ENCODE measurements at places on chromosomes 13 and 19.

GRCh38 chr13:24280720-24281119 is 28.7 kb upstream of the C1QTNF9 start:
- no peak overlapping the region for H3K27ac ChIP-seq
- H3K27me3 ChIP-seq = no peaks in the 10 kb centered on the region
- no peak overlapping the region for H3K4me3 ChIP-seq
- H3K4me1 ChIP-seq = no peaks in the 10 kb centered on the region
- H3K36me3 ChIP-seq = no peaks in the 10 kb centered on the region
- DNase-seq = no peak

GRCh38 chr19:54439174-54439851 is 9.7 kb upstream of the LENG8 start:
- no peaks in the 10 kb centered on the region for H3K4me1 ChIP-seq
- H3K27me3 ChIP-seq = no peaks in the 10 kb centered on the region
- H3K27ac ChIP-seq = no peak overlapping the region
- H3K36me3 ChIP-seq = peaks cover 4% of the 10 kb centered on the region

DNA sequence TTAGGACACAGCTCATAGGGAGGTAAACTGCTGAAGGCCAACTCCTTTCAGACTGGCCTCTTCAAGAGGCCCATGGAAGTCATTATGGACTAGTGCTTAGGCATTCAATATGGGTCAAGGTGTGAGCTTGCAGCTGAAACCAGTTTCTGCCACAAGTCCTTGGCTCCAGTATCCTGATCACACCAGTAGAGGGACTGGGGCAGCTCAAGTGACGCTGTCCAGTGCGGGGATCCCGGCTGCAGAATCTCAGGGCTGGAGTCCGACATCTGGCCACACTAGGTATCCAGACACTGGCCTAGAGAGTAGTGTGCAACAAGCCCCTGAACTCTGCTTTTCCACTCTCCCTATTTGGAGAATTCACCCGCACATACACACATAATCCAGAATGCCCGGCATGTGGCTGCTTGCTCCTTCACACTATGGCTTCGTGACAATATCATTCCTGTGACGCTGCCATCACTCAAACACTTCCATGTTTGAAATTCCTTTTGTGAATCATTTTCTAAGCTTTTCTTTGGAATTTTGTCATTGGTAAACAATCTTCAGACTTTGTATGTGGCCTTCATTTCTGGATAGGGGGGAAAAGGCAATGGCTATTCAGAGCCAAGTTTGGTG is 425.1 kb downstream of the EFNB2 start:
- H3K36me3 ChIP-seq = no peaks in the 10 kb centered on the region
- peaks cover 33% of the 10 kb centered on the region for H3K4me1 ChIP-seq
- no peaks in the 10 kb centered on the region for H3K27me3 ChIP-seq

- no peak for DNase-seq
- H3K36me3 ChIP-seq = no peaks in the 10 kb centered on the region
- H3K27me3 ChIP-seq = no peaks in the 10 kb centered on the region
- H3K4me3 ChIP-seq = no peak overlapping the region
- no peak overlapping the region for H3K27ac ChIP-seq
Observed at GRCh38 chr19:58046856-58047255, 12.2 kb upstream of the ZNF135 start.

DNA sequence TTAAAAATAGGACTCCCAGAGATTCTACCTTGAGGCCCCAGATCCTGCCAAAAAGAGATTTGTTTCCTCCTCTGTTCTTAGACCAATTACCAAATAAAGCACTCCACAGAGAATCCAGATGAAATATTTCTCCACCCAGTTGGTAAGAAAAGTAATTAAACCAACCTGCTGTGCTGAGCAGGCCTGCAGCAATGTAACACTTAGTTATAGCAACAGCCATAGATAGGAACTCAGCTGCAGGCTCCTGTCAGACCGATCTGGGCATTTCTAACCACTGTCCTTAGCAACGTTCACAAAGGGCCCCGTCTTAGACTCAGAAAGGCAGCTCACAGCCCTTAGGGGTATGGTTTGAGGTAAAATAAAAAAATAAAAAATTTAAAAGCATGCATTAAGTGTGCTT is 271.1 kb downstream of the KCNRG start:
- no peak overlapping the region for H3K4me3 ChIP-seq
- no peaks in the 10 kb centered on the region for H3K4me1 ChIP-seq
- no peaks in the 10 kb centered on the region for H3K27me3 ChIP-seq
